ENCODE measurements at places on chromosomes 6 and 20.

- DNase-seq: no peak
Observed at GRCh38 chr6:30264743-30265142, 51.5 kb upstream of the TRIM26 start.

DNA sequence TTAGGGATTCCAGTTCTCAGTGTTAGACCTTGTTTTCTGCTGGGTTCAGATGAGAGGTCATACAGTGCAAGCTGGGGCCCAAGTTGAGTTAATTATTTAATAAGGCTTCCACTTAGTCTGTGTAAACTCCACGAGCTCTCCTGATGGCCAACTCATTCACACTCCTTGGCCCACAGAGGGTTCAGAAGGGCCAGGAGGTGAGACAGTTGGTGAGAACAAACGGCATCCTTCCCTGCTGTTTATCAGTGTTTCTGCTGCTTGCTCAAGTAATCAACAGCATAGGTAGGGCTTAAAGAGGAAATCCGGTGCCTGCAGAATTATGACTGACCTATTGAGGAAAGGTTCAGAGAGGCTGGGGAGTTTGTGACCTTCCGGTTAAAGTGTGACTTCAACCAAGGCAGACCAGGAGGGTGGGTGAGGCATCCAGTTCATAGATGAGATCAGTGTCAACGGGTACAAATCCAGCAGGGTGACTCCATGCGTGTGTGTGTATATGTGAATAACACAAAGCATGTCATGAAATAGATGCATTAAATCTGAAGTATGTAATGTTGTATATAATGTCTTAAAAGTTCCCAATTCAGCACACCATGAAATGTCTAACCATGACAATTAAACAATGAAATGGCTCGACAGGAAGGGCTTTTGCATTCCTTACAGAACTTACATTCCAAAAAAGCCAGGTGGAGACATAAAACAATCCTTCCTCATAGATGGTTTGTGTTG is 37.4 kb upstream of the BCAS1 start:
- DNase-seq: no peak

GRCh38 chr6:111952274-111952673 is 79.0 kb upstream of the FYN start:
- no peak for DNase-seq

DNA sequence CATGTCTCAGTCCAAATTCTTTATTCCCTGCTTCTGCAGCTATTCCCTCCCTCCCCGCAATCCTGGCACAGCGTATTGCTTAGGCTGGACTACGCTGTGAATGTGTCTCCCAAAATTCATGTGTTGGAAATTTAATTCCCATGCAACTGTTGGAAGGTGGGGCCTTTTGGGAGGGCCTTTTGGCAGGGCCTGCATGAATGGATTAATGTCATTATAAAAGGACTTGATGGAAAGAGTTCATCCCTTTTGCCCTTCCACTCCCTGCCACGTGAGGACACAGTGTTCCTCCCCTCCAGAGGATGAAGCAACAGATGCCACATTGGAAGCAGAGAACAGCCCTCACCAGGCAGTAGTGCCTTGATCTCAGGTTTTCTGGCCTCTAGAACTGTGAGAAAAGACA is 20.4 kb upstream of the NOTCH4 start:
- DNase-seq: no peak

- DNase-seq: no peak
Observed at GRCh38 chr6:99446076-99446475, 21.0 kb upstream of the PNISR start.

- no peak for DNase-seq
Observed at GRCh38 chr6:114039841-114040240, 68.9 kb upstream of the HDAC2 start.

DNA sequence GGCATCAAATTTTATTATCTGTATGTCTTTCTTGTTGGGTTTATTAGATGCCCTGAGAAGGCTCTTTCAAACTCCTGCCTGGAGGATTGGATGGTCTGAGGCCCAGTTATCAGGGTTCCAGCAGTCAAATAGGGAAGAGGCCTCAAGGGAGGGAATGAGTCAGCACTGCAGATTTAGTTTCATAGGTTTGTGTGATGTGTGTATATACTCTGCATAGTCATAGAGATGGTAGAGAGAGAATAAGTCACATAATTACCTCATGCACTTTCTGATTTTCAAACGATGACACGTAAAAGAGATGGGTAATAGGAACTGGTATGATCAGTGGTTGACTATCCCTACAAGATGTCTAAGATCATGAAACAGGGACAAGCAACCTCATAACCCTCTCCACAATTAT is 82.1 kb downstream of the ADAT2 start:
- no peak for DNase-seq

DNA sequence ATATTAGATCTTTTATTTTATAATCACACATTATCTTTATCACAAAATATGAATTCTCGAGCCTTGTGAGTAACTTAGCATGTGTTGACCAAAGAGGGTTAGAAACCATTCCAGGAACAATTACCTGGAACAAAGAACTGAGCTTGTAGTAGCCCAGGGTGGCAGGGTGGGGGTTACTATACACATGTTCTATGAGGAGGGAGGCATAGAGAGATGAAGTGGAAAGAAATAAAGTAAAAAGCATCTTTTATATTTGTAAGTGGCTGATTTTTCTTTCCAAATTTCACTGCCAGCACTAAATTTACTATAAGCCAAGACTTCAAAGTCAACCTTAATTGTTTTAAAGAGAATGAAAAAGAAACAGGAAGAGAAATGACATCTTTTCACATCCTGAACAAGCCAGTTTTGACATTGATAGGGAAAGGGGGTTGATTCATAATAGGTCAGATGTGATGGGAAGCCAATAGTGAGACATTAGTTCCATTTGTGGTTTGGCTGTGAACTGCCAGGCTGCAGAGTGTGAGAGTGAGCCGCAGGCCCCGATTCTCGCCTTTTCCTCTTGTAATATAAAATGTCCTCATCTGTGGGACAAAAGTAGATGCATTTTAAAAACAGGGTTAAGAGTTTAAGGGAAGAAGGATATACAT is 52.7 kb upstream of the MYB start:
- DNase-seq: no peak

DNA sequence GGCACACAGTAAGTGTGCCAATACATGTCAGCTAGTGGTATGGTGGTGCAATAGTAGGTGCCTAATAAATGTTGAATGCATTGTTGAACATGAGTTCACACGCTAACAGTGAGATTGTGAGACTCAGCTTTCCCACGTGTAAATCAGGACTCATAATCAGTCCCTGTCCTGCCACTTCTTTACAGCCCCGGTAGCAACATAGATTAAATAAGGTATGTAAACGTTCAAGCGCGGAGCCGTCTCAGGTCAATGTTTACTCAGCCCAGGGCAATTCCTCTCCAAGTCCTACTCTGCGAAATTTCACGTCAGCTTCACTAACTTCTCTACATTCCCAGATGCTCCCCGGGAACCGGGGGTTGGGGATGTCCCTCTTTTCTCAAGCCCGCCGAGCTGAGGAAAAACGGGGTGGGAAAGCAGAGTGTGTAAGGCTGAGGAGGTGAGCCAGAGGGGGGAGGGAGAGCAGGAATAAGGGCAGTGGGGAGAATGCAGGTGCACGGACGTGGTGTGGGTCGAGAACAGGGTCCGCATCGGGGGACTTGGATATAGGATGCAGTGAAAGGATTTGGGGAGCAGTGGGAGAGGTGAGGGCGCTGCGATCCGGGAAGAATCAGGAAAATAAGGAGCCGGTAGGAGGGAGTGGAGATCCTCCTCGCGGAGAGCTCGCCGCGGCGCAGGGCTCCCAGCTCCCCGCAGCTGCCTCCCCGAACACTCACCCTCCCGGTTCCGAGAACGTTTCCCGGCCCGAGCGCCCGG is 544 bp upstream of the TP53INP2 start:
- DNase-seq: no peak

- DNase-seq: no peak
Observed at GRCh38 chr20:47290666-47291430, 65.7 kb downstream of the ZMYND8 start.

DNA sequence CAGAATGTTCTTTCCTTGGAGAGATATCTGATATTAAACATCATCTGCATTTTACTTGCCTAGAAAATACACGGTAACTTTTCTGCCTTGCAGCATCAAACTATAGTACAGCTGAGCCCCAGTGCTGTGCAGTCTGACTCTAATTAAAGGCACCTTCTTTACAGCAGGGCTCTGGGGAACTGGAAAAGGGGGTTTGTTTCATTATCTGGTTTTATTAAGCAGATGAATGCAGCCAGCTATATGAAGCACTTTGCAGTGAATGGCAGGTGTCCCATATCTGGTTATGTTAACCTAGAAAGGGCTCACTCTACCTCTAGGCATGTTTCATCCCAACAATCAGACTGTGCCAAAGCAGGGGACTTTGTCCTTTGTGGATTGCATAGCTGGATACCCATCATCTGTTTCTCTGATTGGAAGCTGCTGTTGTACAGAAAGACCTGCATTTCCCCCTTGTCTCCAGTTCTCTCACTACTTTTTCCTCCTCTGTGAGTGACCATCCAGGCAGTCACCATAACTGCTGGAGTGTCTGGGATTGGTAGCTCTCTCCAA is 39.6 kb upstream of the CMTR1 start:
- no peak for DNase-seq

- no peak for DNase-seq
Observed at GRCh38 chr20:44959082-44959637, 1.0 kb downstream of the TOMM34 start.

GRCh38 chr6:16198061-16198705 is 40.2 kb upstream of the GMPR start:
- DNase-seq: no peak

DNA sequence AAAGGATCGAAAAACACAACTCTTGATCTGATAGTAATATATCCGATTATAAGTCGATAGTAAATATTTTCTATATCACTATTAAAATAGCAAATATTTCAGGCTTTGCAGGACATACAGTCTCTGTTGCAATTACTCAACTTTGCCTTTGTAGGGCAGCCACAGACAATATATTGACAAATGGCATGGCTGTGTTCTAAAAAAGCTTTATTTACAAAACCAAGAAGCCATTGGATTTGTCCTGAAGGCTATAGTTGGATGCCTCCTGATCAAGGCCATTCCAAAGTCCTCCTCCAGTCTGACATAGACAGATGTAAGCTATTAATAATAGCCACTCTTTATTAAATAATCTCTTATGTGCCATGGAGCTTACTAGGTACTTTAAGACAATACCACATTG is 5.9 kb downstream of the OCSTAMP start:
- no peak for DNase-seq

- no peak for DNase-seq
Observed at GRCh38 chr6:32047084-32047478, 8.9 kb downstream of the CYP21A2 start.

DNA sequence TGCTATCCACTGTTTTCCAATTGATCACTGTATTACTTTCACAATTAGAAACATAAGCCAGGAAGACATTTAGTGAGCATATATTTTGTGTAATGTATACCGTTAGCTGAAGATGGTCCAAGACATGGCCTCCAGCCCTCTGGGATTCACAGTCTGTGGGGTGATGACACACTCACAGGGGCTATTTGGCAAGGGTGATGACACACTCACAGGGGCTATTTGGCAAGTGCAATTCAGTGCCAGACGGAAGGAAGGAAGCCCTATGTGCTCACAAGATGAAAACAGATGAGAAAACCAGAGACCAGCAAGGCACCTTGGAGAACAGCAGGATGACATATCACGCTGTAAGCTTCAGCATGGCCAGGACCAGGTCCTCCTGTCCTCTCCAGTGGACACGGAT is 183.7 kb downstream of the MBOAT1 start:
- DNase-seq: no peak

DNA sequence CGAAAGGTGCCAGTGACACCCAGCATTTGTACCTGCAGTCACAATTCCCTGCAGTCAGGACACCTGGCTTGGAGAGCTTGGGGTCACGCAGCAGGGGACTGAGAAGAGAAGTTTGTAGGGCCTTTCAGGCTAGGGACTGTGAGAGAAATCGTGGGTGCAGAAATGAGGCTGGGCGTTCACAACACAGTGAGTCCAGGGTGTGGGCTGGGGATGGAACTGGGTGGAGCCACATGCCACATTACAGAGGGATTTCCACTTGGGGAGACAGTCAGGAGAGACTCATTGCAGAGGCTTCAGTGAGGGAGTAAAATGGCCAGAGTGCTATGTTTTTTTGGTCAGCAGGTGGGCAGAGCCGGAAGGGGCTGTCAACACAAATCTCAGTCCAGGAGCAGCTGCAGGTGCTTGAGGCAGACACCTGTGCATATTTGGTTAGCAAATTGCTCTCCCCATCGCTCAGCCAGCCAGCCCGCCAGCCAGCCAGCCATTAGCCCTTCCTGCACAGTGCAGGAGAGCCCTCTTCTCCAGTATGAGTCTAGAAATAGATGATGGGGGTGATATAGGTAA is 7.4 kb downstream of the ITPR3 start:
- no peak for DNase-seq

DNA sequence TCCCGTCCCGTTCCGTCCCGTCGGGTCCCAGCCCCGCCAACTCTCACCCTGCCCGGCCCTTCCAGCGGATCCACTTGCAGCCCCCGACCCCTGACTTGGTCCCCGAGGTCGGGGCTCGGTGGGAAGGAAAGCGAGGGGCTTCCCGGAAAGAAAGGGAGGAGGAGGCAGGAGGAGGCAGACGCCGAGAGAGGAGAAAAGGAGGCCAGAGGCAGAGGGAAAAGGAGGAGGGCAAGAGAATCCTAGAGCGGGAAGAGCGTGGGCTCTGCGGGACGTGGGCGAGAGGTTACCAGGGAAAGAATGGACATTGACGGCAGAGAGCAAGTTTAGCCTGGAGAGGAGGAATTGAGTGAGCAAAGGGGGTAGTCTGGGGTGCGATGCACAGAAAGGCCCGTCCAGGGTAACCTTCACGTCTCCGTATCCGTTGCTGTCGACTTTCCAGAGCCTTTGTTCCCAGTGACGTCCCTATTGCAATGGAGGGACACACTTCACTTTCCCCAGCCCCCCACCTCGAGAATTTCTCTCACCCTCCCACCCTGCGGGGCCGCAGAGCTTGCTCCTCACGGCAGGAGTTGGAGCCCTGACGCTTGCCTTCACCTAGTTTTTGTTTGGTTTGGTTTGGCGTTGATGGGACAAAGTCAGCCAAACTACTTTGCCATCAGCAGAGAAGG is 477 bp upstream of the MOXD1 start:
- DNase-seq: no peak

- no peak for DNase-seq
Observed at GRCh38 chr20:25984933-25985332, 288.3 kb upstream of the ZNF337 start.

GRCh38 chr6:138404666-138405337 is 779 bp downstream of the HEBP2 start:
- DNase-seq: no peak

DNA sequence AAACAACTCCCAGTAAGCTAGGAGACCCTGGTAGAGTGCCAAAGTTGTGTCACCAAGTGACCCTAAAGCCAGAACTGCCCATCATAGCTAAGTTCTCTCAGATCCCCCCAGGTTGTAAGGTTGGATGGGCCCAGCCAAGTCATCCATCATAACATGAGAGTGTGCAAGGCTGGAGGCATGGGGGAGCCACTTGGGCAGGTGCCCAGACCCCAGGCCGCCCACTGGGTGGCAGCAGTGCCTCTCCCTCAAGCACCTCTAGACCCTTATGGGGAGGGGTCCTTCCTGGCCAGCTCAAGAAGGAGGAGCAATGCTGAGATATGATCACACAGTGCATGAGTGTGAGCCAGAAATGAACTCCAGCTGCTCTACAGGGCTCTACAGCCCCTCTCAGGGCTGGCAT is 154.5 kb downstream of the MYLK4 start:
- no peak for DNase-seq
